ENCODE measurements at places on chromosomes 5 and 9.

DNA sequence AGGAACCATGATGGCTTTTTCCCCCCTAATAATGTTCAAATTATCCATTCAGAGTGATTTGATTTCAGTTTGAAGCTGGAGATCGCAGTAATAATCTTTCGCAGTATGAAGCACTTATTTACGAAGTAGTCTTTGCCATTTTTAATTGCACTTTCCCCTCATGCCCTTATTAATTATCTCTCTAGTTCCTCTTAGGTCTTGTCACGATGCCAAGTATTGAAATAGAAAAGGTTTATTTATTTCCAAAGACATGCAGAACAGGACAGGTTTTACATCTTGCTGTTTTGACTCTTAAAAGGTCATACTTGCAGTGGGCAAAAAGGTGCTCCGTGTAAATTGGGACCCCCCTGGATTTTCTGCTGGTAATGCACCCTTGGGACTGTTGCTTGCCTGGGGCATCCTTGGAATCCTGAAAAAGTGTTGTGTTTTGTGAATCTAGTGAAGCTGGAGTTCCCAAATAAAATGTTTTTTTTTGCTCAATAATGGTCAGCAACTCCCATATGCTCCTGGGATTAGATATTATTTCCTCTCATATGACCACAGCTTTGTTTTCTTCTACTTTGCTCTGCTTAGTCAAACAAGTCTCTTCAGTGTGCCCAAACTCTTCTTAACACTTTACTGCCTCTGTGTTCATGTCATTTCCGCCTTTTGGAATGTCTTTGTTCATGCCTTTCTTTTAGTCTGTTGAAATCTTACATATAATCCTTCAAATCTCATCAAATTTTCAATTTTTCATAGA, 278.3 kb downstream of the TMEM38B start:
- DNase-seq: no peak

GRCh38 chr9:121304707-121305106, 36.7 kb downstream of the GSN start:
- DNase-seq: no peak

DNA sequence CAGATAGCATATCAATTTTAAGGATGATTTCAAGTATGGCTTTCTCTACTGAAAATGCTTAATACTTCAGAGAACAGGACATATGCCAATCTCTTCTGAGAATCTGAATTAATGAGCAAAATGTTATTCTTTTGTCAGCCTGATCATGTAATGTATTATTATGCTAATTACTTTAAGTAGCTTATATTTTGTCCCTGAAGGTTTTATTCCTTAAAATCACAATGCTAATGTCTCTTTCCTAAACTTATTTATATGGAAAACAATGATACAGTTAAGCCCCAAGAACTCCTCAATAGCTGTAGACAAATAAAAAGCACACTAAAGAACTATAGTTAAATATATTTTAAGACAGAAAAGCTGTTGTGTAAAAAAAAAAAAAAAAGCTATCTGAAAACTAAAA, 256.9 kb upstream of the PTPRD start:
- DNase-seq: no peak

DNA sequence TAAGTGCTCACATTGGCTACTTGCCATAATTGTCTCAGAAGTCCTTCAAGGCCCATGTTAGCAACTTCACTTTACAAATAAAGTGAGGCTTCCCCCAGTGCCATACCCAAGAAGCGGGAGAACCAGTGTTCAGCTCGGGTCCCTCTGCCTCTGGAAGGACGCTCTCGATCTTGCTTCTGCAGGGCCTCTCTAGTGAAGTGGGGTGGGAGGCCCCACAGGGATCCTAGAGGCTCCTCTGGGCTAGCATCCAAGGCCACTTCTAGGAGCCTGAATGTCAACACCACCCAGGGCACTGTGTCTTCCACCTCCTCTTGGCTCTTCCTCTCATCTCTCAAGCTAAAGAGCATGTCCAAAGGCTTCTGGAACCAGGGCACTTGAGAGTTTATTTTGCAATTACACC, 282.5 kb downstream of the GADD45G start:
- DNase-seq: no peak

DNA sequence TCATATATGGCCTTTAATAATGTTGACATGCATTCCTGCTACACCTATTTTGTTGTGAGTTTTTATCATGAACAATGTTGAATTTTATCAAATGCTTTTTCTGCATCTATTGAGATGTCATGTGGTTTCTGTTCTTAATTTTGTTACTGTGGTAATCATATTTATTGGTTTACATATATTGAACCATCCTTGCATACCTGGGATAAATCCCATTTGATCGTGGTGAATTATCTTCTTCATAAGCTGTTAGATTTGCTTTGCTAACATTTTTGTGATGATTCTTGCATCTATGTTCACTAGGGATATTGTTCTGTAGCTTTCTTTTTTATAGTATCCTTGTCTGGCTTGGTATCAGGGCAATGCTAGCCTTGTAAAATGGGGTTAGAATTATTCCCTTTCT, 222.0 kb downstream of the WDR70 start:
- no peak for DNase-seq

DNA sequence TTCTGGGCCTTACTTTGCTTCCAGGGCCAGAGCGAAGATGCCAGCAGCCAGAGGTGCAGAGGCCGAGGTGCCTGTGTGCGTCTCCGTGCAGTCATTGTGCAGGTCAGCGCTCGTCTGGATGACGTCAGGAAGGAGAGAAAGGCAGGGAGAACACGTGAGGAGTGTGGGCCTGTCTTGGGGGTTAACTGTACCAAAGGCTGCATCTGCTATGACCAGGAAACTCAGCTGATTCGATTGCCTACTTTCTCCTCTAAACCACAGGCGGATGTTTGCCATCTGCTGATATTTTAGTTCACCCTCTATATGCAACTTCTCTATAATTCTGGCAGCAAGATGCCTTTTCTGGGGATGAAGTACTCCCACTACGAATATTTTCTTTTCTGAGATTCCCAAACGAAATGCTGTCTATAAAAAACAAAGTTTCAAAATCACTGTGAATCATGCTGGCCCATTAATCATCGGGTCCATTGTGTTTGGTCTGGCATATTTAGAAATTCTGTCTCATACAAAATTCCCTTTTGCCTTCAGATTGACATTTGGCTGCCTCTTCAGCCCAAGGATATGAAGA, 24.8 kb downstream of the PCSK1 start:
- DNase-seq: peak; percentile 98

DNA sequence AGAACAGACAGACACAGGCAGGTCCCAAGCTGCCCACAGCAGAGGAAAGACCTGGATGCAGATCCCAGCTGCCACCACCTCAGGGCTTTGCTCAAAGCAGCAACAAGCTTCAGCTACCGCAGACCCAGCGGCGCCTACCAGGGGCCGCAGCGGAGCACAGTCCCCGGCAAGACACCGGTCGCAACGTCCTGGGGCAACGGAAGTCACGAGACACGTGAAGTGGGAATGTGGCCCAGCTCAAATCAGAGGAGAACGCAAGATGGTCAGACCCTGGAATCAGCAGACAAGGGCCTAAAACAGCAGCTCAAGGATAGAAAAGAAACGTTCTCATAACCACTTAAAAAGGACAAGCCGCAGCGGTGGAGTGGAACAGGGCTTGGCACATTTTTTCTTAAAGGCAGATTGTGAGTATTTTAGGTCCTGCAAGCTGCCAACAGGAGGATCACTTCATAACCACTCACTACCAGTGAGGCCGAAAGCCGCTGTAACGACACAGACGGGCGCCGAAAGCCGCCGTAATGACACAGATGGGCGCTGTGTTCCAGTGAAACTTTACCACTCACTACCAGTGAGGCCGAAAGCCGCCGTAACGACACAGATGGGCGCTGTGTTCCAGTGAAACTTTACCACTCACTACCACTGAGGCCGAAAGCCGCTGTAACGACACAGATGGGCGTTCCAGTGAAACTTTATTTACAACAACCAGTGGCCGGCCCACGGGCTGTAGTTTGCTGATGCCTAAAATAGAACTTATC, 21.7 kb downstream of the SLC9A3 start:
- no peak for DNase-seq

GRCh38 chr5:127101533-127101932, 28.2 kb upstream of the C5orf63 start:
- peak; percentile 37 for DNase-seq

GRCh38 chr5:69404659-69405330, 10.1 kb upstream of the MARVELD2 start:
- DNase-seq: no peak

GRCh38 chr9:124887832-124888231, 25.9 kb downstream of the ARPC5L start:
- no peak for DNase-seq

DNA sequence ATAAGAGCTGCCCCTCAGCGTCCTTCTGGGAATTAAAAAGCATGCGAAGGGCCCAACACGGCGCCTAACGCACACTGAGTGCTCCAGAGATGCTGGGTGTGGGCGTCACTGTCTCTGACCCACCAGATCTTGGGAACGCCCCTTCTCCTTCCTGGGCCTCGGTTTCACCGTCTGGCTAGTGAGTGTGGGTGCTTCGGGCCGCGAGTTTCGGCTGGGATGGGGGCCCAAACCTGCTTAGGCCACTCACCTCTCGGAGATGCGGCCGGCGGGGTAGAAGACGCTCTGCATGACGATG, 3.7 kb downstream of the PIP5KL1 start:
- DNase-seq: no peak

- no peak for DNase-seq
Observed at GRCh38 chr5:87853541-87853940, 415.1 kb downstream of the TMEM161B start.

Measured in cardiac fibroblast (primary cell).